Testis (tissue), 5 donors: ENCODE measurements at places on chromosomes 5 and 9.

DNA sequence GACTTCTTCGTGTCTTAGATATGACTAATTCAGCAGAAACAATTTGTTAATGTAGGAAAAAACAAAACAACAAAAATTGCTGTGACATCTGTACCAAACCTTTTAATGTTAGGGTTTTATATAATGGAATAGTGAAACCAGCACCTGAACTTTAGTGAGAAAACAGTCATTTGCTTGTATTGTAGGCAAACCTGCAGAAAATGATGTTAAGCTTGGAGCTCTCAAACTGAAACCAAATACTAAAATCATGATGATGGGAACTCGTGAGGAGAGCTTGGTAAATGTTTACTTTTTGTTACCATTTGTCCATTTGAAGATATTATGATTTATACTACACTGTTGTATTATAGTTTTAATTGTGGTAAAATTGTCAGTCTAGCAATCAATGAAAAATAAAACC, 6.6 kb downstream of the UBLCP1 start:
- DNase-seq, result no peak

DNA sequence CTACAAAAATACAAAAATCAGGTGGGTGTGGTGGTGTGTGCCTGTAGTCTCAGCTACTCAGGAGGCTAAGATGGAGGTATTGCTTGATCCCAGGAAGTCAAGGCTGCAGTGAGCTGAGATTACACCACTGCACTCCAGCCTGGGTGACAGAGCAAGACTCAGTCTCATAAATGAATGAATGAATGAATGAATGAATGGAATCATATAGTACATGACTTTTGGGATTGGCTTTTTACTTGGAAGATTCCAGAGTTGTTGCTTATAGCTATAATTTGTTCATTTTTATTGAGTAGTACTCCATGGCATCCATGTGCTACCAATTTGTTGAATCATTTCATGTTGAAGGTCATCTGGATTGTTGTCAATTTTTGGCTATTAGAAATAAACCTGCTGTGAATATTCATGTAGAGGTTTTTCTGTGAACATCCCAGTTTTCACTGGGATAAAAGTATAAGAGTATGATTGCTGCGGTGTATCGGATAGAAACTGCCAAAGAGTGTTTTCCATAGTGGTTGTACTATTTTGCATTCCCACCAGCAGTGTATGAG, 19.9 kb downstream of the ERBIN start:
- no peak for DNase-seq

GRCh38 chr9:135822374-135822755, 85.0 kb downstream of the CAMSAP1 start:
- DNase-seq, result no peak

DNA sequence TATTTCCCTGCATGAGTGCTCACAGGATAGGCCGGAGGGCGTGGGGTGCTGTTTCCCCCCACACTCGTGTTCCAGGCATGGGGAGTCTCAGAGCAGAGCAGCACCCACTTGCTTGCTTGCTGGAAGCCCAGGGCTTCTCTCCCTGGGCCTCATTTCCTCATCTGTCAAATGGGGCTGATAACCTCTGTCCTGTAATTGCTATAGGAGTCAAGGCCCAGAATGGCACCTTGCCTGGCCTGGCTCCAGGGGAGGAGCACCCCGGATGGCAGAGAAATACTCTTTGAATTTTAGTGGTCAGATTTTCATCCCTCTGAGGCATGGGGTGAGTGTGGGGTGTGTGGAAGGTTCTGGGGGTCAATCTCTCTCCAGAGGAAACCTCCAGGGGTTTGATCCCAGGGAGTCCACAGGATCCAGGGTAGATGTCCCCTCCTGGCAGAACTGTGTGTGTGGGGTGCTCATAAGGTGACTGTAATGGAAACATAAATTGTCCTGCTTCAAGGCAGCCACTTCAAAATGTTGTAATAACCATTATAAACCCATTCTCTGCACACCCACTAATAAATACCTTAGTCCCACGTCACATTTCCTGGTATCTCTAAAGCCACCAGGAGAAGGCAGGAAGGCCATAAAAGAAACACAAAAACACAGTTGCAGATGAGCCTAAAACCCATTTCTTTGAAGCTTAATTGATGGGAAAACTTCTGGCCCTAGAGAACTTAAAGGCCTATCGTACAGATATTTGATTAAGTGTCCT, 272.2 kb downstream of the FSTL4 start:
- no peak for DNase-seq

GRCh38 chr5:39132792-39133191, 58.6 kb upstream of the RICTOR start:
- no peak for DNase-seq

DNA sequence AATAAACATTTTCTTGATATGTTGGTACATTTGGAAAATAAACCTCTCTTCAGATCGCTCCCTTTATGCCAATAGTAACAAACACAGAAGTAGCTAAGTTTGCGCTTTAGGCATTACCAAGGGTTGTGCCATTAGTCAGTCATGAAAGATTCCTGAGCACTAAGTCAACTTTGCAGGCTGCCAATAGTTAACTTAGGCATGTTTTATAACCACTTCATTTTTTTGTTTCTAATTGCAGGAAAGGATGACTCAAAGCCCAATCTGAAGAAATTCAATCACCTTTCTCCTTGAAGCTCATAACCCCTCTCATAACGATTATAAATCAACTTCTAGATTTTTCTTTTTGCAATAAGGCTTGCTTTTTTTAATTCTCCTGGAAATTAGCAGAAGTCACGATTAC, 517.0 kb downstream of the AGTPBP1 start:
- no peak for DNase-seq

DNA sequence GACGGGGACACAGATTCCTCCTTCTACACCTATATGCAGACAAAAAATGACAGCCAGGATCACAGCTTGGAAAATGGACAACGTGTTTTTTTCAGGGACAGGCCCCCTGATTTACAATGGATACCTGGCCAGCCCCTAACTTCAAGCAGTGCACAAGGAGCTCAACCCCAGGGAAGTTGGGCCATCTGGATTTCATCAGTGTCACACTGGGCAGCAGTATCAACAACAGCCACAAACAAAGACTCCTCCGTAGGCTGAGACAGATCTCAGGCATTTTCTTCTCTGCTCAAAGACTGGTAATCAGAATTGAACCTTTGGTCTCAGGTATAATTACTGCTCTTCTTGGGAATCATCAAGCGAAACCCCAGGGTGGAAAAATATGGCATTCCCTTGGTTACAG, 374.0 kb downstream of the ZNF608 start:
- DNase-seq, result no peak
